ENCODE measurements at places on chromosomes 13 and 19.
A peak's percentile ranks its signal among the peaks of the same experiment; 100 is the strongest.

DNA sequence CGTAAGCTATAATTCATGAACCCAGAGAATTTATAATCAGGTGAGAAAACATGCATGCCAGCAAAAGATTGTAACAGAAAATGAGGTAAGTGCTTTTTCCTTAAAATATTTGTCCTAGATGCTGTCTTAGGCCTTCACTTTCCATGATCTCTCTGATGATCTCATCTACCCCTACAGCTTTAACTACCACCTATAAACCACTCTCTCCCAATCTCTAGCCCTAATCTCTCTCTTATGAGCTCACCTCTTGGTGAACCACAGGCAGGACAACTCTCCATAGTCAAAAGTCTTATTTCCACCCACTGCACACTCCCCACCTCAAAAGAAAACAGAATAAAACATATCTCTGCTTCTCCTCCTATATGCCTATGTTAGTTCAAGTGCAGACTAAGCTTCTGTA is 137.1 kb downstream of the SLC7A1 start:
- DNase-seq, result no peak

- peak; percentile 55 for DNase-seq
Observed at GRCh38 chr13:80131204-80131603, 209.7 kb downstream of the SPRY2 start.

DNA sequence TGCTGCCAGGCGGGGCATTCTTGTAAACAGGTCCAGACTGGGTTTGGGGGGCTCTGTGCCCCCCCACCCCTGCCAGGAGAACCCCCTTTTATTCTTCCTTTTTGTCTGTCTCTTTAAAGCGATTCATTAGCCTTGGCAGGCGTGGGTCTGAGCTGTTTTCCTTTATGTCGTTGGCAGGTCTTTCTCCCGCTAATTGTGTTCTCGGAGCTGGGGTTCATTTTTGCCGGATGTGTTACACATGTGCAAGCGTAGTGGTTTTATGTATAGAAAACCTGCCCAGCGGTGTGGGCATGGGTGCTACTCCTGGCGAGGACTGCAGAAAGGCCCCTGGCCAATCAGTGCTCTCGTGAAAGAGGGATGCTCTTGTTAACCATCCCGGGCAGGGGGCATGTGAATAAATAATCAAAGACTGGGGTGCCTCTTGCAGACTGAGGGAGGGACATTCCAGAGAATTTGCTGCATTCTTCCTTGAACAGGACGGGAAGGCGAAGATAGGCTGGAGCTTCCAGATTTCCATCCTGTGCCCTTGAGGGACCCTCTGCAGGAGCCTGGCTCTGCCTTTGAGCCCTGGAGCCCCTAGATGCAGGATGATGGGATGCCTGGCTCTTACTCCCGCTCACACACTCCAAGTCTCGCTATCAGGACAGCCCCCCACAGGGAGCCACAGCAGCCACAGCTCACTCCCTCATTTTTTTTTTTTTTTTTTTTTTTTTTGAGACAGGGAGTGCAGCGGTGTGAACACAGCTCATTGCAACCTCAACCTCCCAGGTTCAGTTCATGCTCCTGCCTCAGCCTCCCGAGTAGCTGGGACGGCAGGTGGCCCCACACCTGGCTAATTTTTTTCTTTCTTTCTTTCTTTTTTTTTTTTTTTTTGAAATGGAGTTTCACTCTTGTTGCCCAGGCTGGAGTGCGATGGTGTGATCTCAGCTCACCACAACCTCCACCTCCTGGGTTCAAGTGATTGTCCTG is 14.1 kb downstream of the CARM1 start:
- DNase-seq, result no peak

- DNase-seq, result peak; percentile 86
Observed at GRCh38 chr19:14561847-14562351, 10.0 kb downstream of the NDUFB7 start.

DNA sequence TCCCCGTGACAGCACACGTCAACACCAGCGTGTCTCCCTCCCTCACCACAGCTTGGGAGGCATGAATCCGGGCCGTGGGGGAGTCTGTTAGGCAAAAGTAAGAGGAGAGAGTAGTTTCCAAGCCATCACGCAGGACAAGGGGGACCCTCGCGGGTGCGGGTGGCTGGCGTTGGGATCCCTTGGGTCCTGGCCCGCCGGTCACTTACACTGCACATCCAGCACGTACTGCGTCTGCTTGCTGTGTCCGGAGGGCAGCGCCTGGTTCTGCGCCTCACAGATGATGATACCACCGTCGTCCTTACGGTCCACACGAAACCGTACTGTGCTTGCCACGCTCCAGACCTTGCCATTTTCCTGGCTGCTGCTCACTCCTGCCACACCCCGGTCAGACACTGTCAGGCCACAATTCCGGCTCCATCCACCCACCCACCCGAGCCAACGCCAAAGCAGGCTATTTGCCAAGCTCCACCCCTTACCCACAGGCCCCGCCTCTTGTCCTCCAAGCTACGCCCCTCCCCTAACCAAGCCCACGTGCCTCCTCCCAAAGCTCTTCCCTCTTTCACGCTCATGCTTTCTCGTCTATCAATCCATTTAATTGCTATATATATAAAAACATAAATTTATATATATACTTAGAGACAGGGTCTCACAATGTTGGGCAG is 6.6 kb upstream of the ZNF428 start:
- peak; percentile 45 for DNase-seq

DNA sequence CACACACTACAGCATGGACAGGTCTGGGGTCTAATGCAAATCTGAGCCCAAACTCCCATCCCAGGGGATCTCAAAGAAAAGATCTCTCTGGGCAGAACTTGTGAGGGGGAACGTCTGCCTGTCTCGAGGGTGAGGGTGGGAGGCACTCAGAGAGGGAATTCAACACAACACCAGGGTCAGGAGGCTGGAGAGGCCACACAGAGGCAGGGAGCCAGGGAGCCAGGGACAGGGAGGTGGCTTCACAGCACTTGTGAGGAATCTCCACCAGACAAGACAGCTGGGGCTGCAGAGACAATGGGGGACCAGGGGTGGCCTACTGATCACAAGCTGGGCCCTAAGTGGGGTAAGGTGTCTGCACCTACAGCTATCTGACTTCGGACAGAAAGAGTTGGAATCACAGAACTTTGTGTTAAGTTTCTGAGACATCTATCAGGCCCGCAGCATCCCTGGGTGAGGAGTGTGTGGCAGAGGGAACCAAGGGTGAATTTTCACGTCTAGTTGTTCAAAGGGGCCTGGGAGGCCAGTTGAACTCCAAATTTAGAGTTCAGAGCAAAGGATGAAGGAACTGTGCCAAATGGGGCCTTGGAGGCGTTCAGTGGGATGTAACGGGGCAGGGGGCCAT is 12.7 kb upstream of the AKAP8L start:
- DNase-seq, result no peak

- no peak for DNase-seq
Observed at GRCh38 chr19:33774751-33775150, 21.9 kb upstream of the KCTD15 start.

GRCh38 chr13:50129081-50129705 is 113.9 kb downstream of the KCNRG start:
- peak; percentile 25 for DNase-seq

DNA sequence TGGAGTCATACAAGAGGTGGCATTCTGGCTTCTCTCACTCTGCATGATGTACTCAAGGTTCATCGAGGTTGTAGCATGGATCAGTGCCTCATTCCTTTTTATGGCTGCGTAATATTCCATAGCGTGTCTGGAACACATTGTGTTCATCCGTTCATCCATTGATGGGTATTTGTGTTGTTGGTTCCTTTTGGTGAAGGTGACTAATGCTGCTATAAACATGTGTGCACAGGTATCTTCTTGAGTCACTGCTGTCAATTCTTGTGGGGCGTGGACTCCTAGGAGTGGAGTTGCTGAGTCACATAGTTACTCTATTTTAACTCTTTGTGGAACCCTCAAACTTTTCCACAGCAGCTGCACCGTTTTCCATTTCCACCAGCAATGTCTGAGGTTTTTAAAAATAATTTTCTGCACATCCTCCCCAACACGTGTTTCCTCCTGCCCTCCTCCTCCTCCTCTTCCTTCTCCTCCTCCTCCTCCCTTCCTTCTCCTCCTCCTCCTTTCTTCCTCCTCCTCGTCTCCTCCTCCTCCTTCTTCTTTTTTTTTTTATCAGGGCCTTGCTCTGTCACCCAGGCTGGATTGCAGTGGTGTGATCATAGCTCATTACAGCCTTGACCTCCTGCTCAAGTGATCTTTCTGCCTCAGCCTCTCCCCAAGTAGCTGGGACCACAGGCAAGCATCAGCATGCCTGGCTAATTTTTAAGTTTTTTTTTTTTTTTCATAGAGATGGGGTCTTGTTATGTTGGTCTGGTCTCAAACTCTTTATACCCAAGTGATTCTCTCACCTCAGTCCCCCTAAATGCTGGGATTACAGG is 2.0 kb upstream of the TMEM221 start:
- no peak for DNase-seq

DNA sequence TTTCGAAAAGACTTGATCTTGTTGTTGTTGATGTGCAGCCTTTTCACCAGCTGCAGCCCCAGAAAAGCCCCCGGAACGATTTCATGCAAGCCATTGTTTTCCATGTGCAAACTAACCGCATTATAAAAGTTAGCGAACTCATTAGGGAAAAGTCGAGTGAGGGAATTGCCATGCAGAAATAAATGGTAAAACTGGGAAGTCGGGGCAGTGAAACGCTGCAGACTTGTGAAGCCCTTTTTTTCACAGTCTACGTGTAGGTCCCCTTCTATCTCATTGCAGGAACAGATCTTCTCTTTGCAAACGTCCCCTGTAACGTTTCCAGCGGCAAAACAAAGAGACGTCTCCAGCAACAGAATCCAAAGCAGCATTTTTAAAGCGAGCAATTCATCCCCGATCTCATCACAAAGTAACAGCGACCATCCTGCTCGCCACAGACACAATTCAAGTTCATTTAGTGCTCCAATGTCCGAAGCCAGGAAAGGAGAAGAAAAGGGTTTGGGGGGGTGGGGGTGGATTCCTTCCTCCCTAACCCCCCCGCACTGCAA is 1.1 kb downstream of the SLITRK1 start:
- no peak for DNase-seq

DNA sequence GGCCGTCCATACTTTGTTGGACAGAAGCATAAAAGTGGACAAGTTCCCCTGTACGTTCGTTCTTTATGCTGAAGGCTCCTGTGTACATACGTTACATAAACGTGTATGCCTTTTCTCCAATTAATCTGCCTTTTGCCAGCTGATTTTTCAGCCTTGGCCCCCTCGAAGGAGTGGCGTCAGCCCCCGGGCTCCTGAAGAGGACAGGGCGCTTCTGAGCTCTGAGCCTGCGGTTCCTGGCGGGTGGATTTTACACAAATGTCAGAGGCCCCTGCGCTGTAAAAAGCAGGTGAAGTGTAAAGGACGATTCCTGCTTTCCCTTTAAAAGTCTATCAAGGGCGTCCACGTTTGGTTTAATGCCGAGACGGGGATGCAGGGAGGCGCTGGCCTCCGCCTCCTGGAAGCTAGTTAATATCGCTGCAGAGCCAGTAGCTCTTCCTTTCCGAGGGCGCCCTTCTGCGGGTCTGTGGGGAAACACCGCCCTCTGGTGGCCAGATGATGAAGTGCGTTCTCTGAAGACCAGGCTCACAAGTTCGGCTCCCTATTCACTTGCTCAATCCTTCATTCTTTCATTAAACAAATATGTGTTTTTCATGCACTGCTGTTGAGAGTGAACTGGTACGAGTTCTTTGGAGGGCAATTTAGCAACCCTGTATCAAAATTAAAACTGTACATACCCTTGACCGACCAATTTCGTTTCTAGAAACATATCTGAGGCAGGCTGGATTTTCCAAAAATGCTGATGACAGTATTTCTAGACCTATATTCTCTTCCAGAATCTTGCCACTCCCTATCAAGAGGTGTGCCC is 62.0 kb downstream of the GPR12 start:
- peak; percentile 69 for DNase-seq

DNA sequence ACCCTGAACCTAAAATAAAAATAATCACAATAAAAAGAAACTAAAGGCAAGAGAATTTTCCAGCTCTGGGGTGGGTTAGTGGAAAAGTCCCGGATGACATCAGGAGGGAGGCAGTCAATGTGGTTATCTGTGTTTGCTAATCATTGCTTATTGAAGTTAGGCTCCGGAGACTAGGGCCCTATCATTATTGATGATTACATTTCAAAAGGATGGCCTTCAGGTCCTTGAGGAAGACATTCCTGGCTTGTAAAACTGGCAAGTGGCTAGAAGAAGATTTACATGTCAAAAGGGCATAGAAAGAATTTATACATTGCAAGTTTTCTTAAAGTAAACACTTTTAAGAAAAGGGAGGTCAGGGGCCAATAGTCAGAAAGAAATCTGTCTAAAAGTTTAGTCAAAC is 123.4 kb downstream of the POSTN start:
- no peak for DNase-seq

GRCh38 chr13:35457258-35457657 is 19.2 kb downstream of the MAB21L1 start:
- no peak for DNase-seq

- DNase-seq, result peak; percentile 89
Observed at GRCh38 chr19:8569066-8569771, 8.0 kb downstream of the MYO1F start.

DNA sequence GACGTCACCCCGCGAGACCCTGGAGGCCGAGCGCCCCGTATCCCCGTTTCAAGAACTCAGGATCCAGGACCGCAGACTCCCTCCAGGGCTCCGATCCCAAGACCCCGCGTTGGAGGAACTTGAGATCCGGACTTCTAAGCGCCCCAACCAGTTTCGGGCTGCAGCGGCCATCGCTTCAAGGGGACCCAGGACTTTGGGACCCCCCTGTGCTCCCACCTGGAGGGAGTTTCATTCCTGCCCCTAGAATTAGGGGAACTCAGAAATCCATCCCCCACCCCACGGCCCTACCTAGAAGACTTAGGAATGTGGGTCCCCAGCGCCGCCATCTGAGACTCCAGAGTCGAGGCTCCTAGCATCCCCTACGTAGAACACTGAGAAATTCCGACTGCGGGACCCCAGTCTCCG is 400 bp downstream of the PLEKHG2 start:
- no peak for DNase-seq

GRCh38 chr13:21149568-21149967 is 26.8 kb downstream of the SKA3 start:
- DNase-seq, result no peak

GRCh38 chr19:45363861-45364459 is 6.4 kb downstream of the ERCC2 start:
- no peak for DNase-seq

GRCh38 chr19:9453953-9454352 is 18.6 kb upstream of the ZNF266 start:
- DNase-seq, result no peak

Data from MG63 (cell line).